ENCODE measurements at places on chromosomes 5 and 9. TPM values are rescaled to one million over a fixed set of nuclear protein-coding genes. Genes with fewer than 3 reads are reported as not detected.
A peak's percentile ranks its signal among the peaks of the same experiment; 100 is the strongest.

DNA sequence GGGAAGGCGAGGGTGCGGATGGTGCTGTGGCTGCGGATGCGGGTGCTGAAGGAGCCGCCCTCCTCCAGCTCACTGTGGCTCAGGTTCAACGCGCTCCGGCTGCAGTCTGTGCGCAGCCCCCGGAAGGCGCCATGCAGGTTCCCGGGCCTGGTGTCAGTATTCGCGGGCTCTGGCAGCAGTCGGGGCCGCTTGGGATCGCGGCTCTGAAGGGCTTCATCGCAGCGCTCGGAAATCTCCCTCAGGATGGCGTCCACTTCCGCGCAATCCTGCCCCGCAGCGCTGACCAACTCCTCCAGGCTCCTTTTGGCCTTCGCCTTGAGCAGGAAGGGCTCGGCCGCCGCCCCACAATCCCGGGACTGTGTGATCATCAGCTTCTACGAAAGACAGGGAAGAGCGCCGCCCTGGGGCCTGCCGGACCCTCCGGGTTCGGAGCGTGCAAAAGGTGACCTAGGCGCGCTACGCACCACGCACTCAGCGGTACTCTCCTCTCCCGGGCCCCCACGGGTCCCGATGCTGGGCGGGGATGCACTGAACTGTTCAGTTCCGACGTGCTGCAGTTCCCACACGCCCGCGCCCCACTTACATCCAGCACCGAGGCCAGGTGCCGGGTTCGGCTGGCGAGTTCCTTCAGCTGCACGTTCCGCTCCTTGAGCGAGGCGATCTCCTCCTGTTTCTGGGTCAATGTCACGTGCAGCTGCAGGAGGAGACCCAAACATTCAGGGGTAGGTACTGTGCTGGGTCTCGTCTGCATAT, 6.5 kb downstream of the MCIDAS start:
- H3K27ac ChIP-seq: no peak overlapping the region
- no peak for DNase-seq
- H3K27me3 ChIP-seq: peaks cover 55% of the 10 kb centered on the region
- H3K4me3 ChIP-seq: peak overlapping the region; percentile 47
- H3K36me3 ChIP-seq: no peaks in the 10 kb centered on the region

- peaks cover 8% of the 10 kb centered on the region for H3K4me1 ChIP-seq
- no peak for DNase-seq
- H3K27ac ChIP-seq: no peak overlapping the region
- no peak overlapping the region for H3K4me3 ChIP-seq
Measured at GRCh38 chr5:126780165-126780827, 3.4 kb downstream of the LMNB1 start.

- no peaks in the 10 kb centered on the region for H3K36me3 ChIP-seq
- no peaks in the 10 kb centered on the region for H3K4me1 ChIP-seq
- no peak overlapping the region for H3K4me3 ChIP-seq
- H3K27ac ChIP-seq: no peak overlapping the region
Measured at GRCh38 chr9:118606668-118607067, 762.6 kb downstream of the BRINP1 start.

GRCh38 chr5:131463656-131464055, 171.4 kb downstream of the RAPGEF6 start:
- no peak for DNase-seq
- H3K4me3 ChIP-seq: no peak overlapping the region
- no peak overlapping the region for H3K27ac ChIP-seq

- DNase-seq: no peak
- no peaks in the 10 kb centered on the region for H3K4me1 ChIP-seq
- H3K27me3 ChIP-seq: no peaks in the 10 kb centered on the region
- no peak overlapping the region for H3K27ac ChIP-seq
- H3K4me3 ChIP-seq: no peak overlapping the region
Measured at GRCh38 chr9:68690088-68690487, 15.0 kb upstream of the PIP5K1B start.

The BRINP1 gene
- total RNA-seq: not detected

The PGGT1B gene
- total RNA-seq: 15.7 TPM

All from breast epithelium (tissue), 4 donors.